ENCODE measurements at places on chromosomes 2 and 18.

DNA sequence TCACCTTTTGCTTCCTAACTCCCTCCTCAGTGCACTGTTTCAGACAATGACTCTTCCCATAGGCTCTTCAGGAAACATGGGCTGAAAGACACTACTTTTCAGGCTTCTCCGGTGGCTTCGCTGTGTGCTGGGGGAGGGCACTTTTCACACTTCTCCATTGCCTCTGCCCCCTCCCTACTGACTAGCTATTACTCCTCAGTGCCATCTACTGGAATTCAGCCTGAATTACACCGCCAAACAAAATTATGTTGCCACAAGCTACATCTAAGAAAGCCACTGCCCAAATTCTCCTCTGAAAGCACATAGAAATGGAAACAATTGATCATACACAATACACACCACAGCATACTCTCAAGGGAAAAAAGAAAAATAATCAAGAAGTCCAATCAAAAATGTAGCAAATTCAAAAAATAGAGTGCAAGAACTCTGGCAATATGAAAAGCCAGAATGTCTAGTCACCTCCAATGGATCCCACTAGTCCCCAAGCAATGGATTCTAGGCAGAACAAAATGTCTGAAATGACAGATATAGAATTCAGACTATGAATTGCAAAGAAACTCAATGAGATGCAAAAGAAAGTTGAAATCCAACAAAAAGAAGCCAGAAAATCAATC lies 1139.4 kb upstream of the GYPC start:
- DNase-seq = no peak

DNA sequence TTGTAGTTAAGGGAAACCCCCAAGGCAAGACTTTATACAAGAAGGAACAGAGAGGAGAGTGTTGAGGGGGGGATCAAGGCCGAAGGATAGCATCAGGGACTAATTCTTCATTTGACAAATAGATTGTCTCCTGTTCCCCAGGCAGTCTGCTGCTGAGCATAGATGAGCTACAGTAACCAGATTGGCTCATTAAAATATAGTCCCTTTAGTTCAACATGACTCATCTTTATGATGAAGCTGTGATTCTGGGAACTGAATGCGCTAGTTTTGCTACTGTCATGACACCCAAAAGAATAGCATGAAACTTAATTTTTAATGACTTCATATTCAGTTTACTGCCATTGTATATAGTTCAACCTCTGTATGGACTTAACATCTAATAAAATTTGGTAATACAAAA lies 35.5 kb downstream of the TMEFF2 start:
- DNase-seq = no peak

DNA sequence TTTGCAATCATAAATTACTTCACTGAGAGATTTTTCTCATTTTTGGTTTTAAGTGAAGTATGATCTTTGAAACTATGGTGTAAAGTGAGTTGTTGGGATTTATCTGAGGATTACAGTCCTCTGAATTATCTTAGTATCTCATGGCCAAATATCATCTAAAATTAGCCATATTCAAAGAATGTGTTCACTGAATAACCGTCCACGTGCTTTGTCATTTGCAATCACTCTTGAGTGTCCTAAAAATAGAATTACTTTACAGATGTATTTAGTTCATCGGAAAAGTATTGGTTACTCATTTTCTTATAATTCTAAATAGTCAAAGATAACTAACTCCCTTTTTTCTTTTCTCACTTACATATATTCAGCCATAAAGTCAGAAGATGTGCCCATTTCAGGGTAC lies 141.2 kb downstream of the RTN4 start:
- peak; percentile 37 for DNase-seq

DNA sequence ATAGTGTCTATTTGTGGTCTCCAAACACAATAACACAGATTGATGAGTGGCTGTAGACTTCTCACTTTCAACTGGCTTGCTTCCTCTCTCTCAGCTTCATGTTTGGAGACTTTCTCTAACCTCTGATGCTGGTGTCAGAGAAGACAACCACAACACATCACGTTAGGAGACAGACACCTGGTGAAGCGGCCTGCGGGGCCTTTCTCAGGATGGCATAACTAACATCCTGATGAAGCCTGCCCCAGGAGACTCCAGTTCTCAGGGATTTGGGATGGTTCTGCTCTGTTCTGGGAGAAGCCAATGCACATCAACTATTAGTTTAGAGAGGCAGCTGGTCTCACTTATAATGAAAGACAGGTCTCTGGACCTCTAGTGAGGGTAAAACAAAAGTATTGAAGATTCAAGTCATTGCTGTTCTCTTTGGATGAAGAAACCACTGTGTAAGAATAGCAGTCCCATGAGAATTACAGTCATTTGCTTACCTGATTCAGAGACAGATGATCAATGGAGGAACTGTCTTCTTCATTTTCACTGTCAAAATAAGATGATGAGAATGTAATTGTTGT lies 2.0 kb downstream of the IL1A start:
- no peak for DNase-seq

- no peak for DNase-seq
Observed at GRCh38 chr18:8174771-8175170, 434.5 kb upstream of the RAB12 start.

DNA sequence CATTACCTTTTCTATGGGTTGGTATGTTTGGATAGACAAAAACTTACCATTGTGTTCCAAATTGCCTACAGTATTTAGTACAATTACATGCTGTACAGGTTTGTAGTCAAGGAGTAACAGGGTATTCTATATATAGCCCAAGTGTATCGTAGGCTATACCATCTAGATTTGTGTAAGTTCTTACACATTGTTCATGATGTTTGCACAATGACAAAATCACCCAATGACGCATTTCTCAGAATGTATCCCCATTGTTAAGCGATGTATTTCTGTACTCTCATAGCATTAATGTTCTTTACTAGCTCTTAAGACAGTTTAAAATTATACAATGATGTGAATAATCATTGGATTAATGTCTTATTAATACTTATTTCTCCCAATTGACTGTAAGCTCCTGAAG lies 16.7 kb downstream of the TACR1 start:
- no peak for DNase-seq

GRCh38 chr18:67730886-67731285 lies 214.4 kb upstream of the DSEL start:
- DNase-seq = peak; percentile 53

GRCh38 chr18:35477497-35477896 lies 20.3 kb downstream of the INO80C start:
- no peak for DNase-seq

DNA sequence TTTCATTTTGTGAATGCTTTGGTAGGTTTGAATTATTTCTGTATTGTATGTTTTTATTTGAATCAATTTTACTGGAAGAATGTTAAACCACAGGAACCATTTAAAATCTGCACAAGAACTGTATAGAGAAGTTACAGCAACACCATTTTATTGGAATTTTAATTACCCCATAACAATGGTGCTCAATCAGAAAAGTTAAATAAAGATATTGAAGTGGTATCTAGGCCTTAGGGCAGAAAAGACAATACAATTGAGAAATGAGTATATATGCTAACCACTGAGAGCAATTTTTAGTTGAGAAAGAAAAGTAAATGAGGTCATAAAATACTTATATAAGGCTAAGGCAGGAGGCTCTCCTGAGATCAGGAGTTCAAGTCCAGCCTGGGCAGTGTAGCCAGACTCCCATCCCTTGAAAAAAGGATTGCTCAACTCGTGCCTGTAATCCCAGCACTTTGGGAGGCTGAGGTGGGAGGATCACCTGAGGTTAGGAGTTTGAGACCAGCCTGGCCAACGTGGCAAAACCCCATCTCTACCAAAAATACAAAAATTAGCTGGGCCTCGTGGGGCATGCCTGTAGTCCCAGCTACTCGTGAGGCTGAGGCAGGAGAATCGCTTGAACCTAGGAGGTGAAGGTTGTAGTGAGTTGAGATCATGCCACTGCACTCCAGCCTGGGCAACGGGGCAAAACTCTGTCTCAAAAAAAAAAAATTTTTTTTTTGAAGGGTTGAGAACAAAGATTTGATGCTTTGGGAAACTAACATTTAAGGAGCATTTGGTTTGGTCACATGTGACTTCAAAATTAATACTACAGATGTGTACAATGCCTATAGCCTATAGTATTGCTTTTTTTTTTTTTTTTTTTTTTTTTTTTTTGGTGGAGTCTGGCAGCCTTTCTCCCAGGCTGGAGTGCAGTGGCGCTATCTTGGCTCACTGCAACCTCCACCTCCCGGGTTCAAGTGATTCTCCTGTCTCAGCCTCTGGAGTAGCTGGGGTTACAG lies 212.9 kb upstream of the STON1 start:
- DNase-seq = no peak

DNA sequence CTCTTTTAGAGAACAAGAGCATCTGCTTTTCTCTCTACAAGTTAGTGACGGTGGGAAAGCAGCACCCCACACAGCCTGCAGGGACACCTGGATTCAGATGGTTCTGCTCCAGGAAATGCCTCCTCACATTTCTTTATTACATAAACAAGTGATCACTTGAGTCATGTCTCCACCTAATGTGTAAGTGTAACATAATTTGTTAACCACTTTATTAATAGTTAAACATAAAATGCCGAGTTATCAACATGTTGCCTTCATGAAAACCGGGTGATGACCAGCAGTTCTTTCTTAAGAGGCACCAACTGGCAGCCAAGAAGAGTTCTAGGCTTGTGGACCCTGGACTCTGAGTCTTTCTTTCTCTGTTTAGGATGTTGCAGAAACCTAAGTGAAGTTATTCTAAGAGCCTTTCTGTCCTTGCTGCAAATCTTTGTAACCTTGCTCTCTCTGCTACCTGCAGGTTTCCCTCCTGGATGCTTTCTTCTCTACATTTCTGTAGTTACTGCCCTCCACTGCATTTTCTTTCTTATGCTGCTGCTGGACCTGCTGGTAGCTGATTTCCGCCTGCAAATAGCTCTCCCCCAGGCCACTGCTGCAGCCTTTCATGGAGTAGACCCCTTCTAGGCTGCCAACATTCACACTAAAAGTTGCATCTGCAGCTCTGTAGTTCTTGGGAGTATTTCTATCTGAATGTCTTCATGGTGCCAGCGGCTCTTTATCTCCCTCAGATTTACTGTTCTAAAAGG lies 24.3 kb downstream of the UPP2 start:
- no peak for DNase-seq

DNA sequence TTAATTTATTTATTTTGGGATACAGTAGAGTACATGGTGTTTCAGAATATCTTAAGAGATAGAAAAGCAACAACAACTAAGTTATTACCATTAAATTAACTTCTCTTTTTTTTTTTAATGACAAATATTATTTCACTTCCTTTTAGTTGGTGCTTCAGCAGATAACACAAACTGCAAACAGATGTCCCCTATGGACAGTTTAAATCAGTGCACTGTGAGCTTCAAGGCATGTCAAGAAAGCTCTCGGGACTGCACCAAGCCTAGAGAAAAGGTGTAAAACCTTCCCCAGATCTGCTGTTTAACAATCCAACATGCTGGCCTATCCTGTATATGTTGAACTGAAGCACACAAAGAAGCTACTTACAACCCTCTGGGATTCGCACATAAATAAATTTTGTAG lies 122.7 kb downstream of the TCF4 start:
- DNase-seq = no peak

DNA sequence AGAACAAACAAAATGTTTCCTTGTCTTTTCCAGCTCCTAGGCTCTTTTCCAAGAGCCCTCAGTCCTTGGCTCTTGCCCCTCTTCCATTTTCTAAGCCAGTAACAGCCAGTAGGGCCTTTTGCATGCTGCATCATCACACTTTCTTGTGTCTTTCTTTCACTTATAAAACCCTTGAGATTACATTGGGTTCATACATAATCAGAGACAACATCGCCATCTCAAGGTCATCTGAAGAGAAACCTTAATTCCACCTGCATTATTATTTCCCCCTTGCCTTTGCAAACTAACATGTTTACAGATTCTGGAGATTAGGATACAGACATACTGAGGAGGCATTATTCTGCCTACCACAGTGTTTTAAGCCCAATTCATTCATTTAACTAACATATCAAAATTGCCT lies 697.3 kb downstream of the TRIB2 start:
- no peak for DNase-seq

DNA sequence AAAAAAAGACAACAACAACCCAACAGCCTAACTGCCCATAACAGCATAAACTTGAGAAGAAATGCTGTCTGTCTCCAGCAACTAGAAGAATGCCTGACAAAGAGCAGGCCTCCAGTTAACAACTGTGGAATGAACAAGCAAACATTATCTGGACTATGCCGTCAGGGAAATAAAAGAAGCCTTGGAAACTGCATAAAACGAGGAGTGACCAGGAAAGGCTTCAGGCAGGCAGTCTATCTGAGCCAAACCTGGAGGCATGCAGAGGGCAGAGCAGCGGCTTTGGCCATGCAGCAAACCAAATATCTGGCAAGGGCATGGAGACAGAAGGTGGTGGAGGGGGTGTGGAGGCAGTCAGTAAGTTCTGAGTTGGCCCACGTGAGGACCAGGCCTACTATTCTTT lies 11.1 kb downstream of the HES6 start:
- no peak for DNase-seq

GRCh38 chr18:9516437-9517064 lies 41.2 kb downstream of the RALBP1 start:
- DNase-seq = peak; percentile 51

- peak; percentile 9 for DNase-seq
Observed at GRCh38 chr2:44004735-44005602, 9.2 kb upstream of the LRPPRC start.

GRCh38 chr2:21228041-21228895 lies 104.5 kb downstream of the TDRD15 start:
- no peak for DNase-seq

GRCh38 chr2:104752504-104752903 lies 101.4 kb upstream of the POU3F3 start:
- DNase-seq = no peak

- peak; percentile 10 for DNase-seq
Observed at GRCh38 chr2:5915881-5916310, 223.7 kb downstream of the SOX11 start.

GRCh38 chr2:150167711-150168110 lies 319.8 kb downstream of the RND3 start:
- peak; percentile 57 for DNase-seq

DNA sequence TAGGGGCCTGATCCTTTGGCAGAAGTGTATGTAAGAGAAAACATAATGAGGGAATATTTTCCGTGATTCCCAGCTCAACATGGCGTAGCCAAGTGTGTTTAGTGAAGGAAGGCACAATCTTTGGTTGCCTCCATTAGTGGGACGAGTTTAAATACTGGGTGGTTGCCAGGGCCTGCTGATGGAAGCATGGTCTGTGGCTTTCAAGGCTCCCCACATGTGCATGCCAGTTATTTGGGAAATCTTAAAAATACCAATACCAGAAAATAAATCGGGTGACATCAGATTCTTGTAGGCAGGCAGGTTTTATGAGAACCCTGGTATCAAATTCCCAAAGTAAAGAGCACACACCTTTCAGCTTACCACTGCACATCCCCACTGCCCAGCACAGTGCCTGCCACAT lies 7.1 kb downstream of the MYL12A start:
- DNase-seq = no peak

DNA sequence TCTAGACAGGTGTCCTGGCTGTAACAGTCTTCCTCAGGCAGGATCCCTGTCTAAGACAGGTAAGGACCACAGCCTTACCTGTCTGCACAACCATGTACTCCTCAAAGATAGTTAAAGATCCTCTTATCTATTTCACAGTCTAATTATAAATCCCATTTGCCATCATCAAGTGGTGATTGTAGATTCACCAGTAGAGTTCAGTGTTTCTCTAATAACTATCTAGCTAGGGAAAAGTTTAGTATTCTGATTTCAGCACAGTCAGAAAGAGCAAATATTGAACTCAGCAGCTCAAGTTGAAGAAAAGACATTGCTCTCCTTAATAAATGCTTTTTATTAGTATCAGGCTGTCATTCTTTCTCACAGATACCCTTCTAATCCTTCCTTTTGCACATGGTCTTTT lies 1305.5 kb upstream of the NXPH2 start:
- DNase-seq = no peak

GRCh38 chr2:96340493-96341414 lies 5.2 kb downstream of the NCAPH start:
- peak; percentile 20 for DNase-seq

Data from AG10803 (cell line).